Heart left ventricle (tissue), 16 donors: ENCODE measurements at places on chromosomes 7 and 10. TPM values are rescaled to one million over a fixed set of nuclear protein-coding genes. Genes with fewer than 3 reads are reported as not detected.

GRCh38 chr10:121332829-121333765, 265.1 kb downstream of the FGFR2 start:
- no peaks in the 10 kb centered on the region for H3K4me1 ChIP-seq
- no peak overlapping the region for H3K27ac ChIP-seq
- no peaks in the 10 kb centered on the region for H3K36me3 ChIP-seq
- no peaks in the 10 kb centered on the region for H3K27me3 ChIP-seq
- DNase-seq, result no peak

- peaks cover 18% of the 10 kb centered on the region for H3K27me3 ChIP-seq
- no peak for DNase-seq
- H3K27ac ChIP-seq, result no peak overlapping the region
- no peaks in the 10 kb centered on the region for H3K36me3 ChIP-seq
- no peaks in the 10 kb centered on the region for H3K4me1 ChIP-seq
These were observed 197.6 kb downstream of the WDR37 start for GRCh38 chr10:1253523-1254353.

GRCh38 chr10:102118867-102119266, 1.3 kb downstream of the LDB1 start:
- peak overlapping the region; percentile 98 for H3K27ac ChIP-seq
- H3K36me3 ChIP-seq, result no peaks in the 10 kb centered on the region
- H3K4me3 ChIP-seq, result peak overlapping the region; percentile 80

DNA sequence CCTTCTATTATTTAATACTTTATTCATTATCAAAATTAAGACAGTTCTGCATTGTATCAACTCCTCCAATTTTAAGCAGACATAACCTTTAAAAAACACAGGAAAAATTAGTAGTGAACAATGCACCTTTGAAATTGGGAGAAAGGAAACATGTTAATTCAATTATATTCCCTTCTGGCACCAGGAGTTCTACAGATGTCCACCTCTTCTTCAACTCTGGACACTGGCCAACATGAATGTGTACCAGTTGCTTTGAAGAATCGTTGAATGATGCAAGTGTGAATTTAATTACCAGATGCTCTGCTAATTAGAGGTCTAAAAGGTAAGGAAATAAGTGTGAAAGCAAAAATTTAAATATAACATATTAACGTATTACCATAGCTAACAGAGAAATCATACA, 206.7 kb upstream of the IGFBP3 start:
- no peaks in the 10 kb centered on the region for H3K4me1 ChIP-seq
- H3K4me3 ChIP-seq, result no peak overlapping the region
- H3K36me3 ChIP-seq, result no peaks in the 10 kb centered on the region
- H3K27me3 ChIP-seq, result no peaks in the 10 kb centered on the region

The DYDC1 gene
- total RNA-seq, result not detected

The ACTA2 gene
- 147 TPM for total RNA-seq

The PRRT4 gene
- total RNA-seq, result 1.9 TPM

The FAM24B gene
- total RNA-seq, result 0.74 TPM
